Stimulated activated naive CD4-positive, alpha-beta T cell treated with Interleukin-2 at 50 U/mL for 16 hours (primary cell): ENCODE measurements at places on chromosomes 5 and 9.
A peak's percentile ranks its signal among the peaks of the same experiment; 100 is the strongest.

DNA sequence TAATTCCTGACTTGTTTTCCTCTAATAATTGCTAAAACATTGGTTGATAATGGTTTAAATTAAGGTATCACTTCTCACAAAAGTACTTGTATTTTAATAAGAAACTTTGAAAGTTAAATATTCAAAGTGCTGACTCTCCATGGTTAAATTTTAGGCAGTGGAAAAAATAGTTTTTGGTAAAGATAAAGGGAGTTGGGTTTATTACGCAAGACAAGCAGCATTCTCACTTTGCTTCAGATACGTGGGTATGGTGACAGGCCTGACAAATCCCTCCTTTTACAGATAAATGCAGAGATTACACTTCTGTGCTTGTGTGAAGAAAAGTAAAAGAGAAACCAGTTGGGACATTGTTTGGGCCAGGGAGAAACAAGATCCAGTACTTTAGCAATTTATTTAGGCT is 14.5 kb upstream of the FAM170A start:
- DNase-seq = no peak

GRCh38 chr5:14199902-14200301 is 56.8 kb downstream of the TRIO start:
- no peak for DNase-seq

DNA sequence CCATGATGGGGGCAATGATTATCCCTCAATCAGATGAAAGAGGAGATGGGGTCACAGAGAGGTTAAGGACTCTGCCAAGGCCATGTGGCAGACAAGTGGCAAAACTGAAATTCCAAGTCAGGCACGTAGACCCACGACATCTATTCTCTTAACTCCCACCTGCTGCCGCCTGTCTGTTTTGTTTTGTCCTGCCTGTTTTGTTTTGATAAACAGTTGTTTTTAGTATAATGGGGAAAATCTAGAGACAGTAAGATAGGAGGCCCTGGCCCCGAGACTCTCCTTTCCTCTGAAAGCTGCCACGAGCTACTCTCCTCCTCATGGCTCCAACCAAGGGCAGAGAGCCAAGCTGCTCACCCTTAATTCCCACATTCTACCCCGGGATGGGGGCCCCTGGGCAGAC is 4.9 kb downstream of the FSTL4 start:
- no peak for DNase-seq

- no peak for DNase-seq
Observed at GRCh38 chr9:131738293-131739132, 1.4 kb downstream of the RAPGEF1 start.

DNA sequence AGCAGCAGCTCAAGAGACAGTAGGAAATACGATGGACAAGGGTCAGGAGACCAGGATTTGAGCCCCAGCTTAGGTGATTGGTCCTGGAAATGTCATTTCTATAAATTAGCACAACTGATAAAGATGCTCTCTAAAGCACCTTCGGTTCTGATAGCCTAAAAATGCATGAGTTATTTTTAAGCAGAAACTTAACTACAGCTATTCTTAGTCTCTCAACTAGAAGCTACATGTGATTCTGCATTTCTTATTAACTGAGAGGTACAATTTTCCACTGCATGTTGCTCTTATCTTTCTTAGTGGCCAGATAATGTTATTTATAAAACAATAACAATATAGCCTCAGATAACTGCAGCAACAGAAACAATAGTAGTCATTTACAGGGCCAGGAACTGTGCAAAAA is 136.4 kb downstream of the GRIA1 start:
- DNase-seq = no peak

DNA sequence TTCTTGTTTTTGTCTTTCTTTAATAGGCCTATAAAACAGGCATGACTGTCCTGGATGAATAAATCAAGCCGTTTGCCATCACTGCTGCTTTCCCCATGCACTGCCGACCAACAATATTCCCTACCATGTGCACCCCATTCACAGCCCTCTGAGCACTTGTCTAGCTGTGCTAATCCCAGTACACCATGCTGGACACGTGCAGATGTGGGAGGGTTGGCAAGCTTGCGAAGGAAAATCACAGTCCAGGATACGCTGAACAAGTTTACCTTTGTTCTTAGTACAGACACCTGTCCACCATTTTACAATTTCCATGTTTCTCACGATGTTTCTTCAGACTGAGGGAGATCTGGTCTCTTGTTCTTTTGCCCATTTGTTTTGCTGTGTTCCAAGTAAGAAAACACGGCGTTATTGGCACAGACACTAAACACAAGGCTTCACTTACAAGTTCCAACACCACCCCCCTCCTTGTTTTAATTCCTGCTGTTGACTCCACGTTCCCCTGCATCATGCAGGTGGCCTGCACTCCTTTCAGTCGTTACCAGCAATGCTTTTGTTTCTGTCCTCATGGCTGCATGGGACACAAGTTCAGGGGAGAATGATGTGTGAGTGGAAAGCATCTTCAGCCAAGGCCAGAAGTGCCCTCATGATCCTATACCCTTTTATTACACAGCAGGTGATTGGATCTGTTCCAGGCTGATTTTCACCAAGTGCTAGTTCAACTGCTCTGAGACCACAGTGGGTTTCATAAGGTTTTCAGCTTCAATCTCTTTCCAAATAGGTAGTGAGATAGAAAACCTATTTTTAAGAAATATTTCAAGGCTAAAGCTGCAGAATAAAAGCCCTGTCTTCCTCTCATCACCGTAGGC is 608.9 kb downstream of the IRX1 start:
- DNase-seq = no peak

GRCh38 chr5:135151256-135151655 is 117.2 kb upstream of the PITX1 start:
- DNase-seq = no peak

GRCh38 chr5:177438468-177438867 is 8.1 kb upstream of the PRR7 start:
- DNase-seq = no peak

DNA sequence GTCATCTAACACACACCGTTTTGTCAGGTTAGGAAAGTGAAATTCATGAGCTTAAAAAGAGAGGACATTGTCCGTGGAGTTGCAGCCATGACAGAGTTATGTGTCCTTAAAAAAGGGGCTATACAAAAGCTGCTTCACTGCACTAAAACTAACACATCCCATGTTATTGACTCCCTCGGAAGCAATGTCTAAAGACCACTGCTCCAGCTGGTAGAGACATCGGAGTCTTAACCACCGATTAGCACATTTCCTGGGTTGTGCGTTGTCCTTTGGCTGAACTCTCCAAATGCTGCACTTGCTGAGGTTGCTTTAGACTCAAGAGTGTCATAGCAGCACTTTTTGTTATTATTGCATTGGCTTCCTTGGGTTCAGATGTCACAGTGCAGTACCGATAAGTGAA is 128.3 kb upstream of the C9orf72 start:
- no peak for DNase-seq

- no peak for DNase-seq
Observed at GRCh38 chr5:1783216-1783554, 16.5 kb downstream of the MRPL36 start.

GRCh38 chr9:4117835-4118610 is 181.8 kb downstream of the GLIS3 start:
- peak; percentile 16 for DNase-seq

GRCh38 chr5:76351577-76351976 is 51.5 kb upstream of the IQGAP2 start:
- no peak for DNase-seq

DNA sequence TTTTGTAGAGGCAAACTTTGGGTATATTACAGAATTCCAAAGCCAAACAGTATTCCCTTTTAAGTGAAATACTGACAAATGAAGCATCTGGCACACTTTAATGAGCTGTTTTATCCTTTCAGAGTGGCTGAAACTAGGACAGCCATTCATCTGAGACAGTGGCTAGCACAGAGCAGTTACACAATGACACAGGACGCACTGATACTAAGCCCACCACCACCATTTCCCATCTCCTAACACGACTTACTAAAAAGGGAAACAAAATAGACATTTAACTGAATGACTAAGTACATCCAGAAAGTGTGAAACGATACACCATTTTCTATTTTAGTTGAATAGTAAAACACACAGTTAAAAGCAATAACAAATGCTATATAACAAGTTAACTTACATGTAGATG is 120.4 kb upstream of the RETREG1 start:
- no peak for DNase-seq

DNA sequence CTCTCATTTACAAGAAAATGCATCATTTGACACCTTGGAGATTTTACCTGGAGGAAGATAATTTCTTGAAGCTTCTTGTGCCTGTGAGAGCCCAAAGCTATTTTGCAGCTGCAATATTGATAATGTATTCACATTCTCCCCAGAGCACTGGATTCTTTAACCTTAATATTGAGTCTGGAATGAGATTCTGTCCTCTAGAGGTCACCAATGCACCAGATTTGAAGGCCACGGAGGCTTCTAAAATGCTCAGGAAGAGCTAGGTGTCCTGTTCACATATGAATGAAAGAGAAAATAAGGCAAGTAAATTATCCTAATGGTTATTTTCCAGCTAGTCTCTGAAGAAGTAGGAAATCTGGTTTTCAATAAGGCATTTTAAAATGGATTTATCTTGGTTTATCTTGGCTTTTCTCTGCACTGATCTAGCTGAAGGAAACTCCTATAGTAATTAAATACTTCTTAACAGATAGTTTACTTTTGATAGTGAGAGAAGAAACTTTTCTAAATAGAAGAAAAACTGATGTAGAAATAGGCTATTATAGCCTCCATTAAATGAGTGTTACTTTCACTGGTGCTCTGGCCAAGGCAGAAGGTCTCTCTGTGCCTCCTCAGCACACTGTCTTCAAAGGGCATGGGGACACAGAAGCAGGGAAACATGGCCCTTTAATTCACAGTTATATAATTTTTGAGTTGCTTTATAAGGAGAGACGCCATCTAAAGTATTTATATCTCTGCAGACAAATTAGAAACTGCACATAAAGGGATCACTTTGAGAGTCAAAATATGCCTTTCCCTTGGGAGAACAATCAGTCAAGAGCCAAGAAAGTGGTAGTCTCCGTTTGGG is 297.0 kb upstream of the ACTBL2 start:
- no peak for DNase-seq

GRCh38 chr5:158483281-158483860 is 616.3 kb downstream of the EBF1 start:
- no peak for DNase-seq

- DNase-seq = no peak
Observed at GRCh38 chr5:123035918-123036390, 571 bp downstream of the PPIC start.

- DNase-seq = no peak
Observed at GRCh38 chr5:34686762-34687268, 30.7 kb downstream of the RAI14 start.

DNA sequence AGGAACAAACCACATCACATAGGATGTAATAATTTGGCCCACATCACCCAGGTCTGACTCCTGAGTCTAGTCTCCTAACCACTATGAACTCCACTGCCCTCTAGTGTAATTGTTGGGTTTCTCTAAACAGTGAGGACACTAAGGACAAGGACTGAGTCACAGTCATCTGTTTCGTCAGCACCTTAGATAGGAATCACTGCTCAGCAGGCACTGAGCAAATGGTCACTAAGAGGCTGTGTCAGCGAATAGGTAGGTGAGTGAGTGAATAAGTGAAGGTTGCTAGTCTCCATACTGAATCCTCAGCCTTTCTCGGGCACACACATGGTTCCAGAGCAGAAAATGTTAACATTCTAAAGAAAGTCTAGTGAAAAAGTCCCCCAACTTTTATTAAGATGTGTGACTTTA is 278.6 kb downstream of the SPOCK1 start:
- DNase-seq = no peak

DNA sequence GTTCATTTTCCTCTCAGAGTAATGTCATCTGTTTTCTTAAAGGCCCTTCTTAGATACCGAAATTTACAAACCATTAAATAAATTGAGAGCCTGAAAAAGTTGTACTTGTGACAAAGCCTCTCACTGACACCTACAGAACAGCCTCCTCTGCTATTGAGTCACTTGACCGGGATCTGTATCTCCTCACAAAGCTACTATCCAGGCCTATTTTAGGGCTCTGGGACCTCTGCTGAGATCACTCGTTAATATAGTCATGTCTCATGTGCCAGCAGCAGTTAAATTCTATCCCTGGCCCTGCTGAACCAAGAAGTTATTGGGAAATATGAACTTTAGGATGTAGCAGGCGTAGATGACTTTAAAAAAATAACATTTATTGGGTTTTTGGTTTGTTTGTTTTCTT is 31.1 kb downstream of the FBXO38 start:
- DNase-seq = no peak

DNA sequence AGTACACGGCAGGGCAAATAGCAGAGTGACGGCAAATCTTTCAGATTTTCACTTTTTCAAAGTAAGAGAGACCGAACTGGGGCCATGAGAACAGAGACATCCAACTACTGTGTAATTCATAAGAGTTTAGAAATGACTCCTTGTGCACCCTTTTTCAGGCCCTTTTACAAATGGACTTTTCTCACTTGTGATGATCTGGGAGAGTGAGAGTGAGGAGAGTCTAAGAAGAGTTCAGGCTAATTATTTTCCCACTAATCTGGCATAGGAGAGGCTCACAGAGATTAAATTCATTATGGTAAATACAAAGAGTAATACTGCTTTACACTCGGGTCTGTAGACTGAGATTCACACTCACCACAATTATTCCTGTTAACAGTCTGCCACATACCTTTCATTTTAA is 880 bp upstream of the CCNG1 start:
- no peak for DNase-seq

- no peak for DNase-seq
Observed at GRCh38 chr5:178356431-178356872, 123.8 kb upstream of the PHYKPL start.

- no peak for DNase-seq
Observed at GRCh38 chr9:26131886-26132285, 453.6 kb upstream of the TUSC1 start.

DNA sequence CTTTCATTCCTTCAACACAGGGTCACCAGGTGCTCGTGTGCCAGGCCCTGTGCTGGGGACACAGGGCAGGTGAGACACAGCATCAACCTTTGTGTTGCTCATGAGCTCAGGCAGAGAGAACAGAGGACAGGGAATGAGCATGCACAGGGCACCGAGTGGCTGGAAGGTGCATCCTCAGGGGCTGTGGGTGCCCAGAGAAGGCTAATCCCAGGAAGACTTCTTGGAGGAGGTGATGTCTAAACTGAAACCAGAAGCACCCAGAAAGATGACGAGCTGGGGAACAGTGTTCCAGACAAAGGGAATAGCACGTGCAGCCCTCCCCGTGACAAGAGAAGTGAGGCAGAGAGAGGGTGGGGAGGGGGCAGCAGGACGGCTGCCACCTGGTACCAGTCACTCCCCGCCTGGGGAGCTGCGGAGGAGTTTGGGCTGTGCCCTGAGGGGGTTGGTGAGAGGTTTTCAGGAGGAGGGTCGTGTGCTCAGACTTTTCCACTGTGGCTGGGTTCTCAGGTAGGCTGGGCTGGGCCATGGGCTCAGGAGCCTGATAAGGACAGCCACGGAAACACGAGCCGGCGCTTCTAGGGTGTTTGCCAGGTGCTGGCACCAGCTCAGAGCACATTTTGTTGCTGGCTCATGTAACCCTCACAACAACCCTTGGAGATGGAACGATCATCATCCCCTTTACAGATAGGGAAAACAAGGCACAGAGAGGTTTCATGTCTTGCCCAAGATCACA is 46.0 kb downstream of the HMCN2 start:
- no peak for DNase-seq

- DNase-seq = no peak
Observed at GRCh38 chr9:77725046-77725694, 77.0 kb upstream of the GNA14 start.

GRCh38 chr9:126745574-126746411 is 59.0 kb upstream of the ZBTB43 start:
- no peak for DNase-seq
